ENCODE measurements at places on chromosomes 7 and 10.

DNA sequence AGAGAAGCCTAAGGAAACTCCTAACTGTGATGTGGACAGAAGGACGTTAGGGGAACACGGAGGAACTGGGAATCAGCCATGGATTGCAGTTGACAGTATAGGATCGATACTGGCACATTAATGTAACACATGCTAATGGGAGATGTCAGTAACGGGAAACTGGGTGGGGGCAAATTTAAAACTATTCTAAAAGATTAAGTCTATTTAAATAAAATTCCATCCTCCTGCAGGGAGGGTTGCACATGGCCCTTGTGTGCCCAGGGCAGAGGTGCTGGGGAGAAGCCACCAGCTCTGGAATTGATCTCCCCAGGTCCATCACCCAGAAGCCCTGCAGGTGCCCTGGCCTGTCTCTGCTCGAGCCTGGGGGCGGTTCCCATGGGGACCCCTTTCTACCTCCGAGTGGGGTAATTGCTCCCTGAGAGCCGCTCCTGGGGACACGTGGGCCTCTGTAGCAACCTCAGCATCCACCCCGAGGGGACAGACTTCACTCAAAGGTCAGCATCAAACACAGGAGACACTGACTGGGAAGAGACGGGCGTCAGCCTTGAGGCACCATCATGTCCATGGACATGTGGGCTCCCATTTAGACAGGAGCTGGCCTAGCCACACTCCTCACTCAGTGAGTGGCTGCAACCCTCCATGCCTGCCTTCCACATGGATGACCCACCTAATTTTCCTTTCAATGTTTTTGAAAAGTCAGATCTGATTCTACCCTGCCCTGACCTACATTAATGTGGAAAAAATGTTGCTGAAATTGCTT, 21.1 kb downstream of the SCART1 start:
- DNase-seq = no peak

- DNase-seq = no peak
Observed at GRCh38 chr10:44853148-44853734, 57.9 kb upstream of the TMEM72 start.

DNA sequence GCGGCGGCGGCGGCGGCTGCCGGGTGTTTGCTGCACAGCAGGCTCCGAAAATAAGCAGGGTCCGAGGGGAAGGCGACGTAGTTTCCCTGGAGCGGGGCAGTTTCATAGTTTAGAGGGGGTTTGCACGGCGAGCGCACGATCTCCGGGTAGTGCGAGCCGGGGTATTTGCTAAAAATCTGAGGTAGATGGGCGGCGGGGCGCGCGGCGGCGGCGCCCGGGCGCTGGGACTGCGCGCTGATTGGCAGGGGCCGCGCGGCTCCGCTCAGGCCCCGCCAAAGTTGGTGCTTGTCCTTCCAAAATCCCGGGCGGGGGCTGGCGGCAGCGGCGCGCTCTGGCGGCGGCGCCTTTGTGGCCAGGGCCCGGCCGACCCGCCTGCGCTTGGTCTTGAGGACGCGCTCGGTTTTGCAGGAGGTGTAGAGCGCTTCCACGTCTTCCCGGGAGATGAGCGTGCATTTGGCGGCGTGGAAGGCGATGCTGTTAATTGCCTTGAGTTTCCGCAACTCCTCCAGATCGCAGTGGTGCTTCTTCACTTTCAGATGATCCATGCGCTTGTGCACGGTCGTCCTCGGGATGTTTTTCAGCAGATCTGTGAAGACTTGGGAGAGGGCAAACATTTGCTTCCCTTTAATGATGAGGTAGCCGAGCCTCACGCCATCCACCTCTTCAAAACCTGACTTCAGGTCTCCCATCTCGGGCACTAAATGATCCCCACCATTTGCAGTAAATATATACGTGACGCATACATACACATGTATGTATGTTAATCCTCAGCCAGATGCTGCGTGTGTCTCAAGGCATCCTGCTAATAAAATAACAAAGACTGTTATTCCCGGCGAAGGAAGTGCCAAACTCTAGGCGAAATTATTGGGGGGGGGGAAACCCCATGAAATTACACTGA, 8.1 kb downstream of the SKIDA1 start:
- peak; percentile 41 for DNase-seq

GRCh38 chr10:133316732-133317131, 8.0 kb downstream of the ZNF511 start:
- DNase-seq = no peak

- no peak for DNase-seq
Observed at GRCh38 chr7:134480730-134481129, 21.8 kb upstream of the AKR1B1 start.

DNA sequence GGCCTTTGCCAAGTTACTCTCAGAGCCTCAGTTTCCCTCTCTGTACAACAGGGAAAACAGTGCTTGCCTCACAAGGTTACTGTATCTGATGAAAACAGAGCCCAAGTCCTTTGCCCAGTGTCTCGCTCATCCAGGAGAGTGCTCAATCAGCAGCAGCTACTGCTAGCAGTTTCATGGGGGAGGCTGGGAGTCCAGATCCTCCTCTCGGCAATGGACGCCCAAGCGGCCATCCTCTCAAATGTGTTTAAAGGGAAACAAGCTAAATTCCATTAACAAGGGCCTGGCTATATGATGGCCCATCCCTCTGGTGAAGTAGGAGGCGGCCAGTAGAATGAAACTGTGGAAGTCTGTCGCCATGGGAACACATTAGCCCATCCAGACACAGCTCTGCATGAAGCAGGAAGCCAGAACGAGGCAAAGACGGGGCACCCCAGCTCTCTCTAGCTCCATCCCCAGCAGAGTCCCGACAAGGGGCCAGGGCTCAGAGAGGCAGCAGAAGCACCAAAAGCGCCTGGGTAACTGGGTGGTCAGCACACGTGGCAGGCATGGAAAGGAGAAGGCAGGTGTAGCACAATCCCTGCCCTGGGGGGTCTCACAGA, 35.2 kb downstream of the FAM53B start:
- DNase-seq = no peak

DNA sequence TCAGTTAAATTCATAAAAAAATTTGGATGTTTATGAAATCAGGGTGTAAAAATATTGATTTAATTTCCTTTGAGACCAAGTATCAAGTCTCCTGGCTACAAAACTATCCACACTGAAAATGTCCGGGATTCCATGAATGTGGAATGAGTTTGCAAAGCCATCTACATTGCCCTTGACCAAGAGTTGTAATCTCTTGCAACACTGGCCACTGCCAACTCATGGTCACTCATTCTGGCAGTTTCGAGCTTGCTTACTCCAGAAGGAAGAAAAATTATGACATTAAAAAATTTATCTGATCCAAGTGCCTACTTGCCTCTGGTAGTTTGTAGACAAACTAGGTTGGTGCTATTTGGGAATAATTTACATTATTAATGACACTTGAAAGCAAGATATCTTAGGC, 84.2 kb downstream of the NPY start:
- no peak for DNase-seq

- no peak for DNase-seq
Observed at GRCh38 chr10:62084451-62084850, 183.0 kb downstream of the ARID5B start.

DNA sequence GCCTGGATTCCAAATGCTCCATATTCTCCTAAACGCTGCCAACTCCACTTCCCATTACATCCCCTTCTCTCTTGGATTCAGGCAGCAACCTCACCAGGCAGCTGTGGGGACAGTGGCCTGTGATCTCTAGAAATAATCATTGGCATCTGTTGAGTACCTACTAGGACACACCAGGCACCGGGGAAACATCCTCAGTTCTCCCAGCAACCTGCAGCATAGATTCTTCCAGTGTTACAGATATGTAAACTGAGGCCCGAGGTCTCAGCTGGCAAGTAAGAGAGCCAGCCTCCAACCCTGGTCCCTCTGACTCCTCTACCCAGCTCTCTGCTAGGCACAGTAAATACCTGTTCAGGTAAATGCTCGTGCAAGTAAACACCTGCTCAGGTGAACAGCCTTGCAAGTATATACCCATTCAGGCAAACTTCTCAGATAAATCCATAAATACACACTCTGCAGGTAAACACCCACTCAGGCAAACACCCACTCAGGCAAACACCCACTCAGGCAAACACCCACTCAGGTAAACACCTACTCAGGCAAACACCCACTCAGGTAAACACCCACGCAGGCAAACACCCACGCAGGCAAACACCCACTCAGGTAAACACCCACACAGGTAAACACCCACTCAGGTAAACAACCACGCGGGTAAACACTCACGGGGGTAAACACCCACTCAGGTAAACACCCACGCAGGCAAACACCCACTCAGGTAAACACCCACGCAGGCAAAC, 18.7 kb downstream of the ASB13 start:
- no peak for DNase-seq

DNA sequence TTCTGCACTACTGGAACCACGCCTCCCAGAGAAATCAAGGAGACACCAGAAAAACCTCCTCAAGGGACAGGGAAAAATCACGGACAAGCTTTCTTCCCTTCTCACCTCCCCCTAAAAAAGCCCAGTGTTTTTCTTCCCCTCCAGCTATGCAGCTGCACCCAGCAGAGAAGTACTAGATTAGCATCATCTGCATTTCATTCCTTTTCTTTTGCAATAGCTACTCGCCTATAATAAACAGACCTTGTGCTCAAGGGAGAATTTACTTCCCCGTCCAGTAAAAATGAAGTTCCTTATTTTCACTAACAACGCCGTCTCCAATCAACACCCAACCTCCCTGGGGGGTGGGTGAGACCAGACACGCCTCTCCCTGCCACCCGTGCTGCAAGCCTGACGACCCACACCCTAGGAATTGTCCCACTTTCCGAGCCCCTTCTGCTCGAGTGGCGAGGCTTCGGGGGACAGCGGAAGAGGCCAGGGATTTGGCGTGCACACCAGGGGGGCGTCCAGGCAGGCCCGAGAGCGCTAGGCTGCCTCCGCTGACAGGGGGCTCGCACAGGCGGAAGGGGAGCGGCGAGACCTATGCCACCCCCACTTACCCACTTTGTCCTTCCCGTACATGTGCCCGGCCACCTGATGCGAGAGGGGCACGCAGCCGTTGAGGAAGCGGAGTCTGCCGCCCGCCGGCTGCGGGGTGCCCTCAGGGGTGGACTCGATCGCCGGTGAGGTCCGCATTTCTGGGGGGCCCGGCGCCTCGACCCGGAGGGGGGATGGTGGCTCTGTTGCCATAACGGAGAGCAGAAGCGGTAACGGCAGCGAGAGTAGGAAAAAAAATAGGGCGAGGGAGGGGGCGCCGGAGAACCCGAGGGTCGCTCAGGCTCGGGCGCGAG, 625 bp downstream of the IPMK start:
- no peak for DNase-seq

DNA sequence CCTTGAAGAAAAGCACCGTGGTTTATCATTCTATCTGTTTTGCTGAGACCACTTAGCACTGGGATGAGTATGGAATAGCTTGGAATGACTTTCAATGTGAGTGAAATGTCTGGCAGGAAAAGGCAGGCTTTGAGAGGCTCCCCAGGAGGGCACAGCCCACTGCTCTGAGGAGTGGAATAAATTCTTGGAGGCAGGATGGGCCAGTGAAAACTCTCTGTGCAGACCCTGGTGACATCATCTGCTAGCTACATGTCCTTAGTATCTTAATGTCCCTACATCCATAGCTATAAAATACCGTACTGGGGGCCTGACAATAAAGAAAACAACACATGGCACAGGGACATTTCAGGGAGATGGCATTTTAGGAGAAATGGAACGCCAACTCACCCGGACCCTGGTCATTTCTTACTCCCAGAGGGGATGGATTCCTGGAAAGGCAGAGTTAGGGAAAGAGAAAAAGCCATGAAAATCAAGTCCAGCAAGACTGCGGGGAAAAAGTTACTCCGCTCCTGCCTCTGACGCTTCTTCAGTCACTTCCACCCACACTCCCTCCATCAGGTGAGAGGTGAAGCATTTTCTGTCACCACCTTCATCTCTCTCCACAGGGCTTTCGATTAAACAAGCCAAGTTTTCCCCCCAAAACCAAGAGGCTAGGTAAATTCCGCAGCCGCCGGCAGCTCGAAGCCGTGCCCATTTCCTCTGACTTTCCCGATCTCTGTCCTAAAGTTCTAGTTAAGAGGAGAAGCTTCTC, 991 bp downstream of the ZNF239 start:
- DNase-seq = no peak

DNA sequence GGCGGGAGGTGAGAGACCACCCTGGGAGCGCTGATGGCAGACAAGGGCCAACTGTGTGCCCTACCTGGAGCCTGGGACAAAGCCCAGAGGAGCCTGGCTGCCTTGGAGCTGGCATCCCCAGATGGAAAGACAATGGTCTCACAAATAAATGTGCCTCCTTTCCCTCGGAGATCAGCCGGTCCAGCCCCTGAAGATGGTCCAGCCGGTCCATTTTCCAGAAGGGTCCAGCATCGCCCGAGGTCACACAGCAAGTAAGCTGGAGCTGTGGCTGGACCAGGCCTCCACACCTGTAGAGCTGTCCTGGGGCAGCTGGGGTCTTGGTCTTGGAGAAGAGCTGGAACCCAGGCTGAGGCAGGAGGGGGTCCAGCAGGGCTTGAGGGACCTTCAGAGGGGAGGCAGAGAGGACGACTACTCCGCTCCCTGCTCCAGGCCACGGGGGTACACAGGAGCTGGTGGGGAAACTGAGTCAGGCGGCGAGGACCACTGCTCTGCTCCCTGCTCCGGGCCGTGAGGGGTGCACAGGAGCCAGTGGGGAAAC, 3.6 kb downstream of the ELFN1 start:
- DNase-seq = no peak

DNA sequence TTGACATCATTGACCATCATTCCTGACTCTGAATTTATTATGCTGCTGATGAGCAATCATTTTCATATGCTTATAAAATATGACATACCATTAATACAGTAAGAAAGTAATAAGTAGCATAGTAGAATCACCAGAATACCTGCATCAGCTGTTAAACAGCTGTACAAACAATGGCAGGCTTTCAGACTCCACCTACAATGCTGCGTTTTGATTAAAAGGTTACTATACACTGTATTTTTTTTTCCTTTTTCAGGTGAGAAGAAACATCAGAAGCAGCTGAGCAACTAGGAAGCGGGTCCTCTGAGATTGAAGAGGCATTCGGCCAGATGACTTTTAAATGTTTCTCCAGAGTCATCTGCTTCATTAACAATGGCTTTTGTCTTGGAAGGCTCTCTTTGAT, 7.1 kb downstream of the ASNS start:
- DNase-seq = no peak

DNA sequence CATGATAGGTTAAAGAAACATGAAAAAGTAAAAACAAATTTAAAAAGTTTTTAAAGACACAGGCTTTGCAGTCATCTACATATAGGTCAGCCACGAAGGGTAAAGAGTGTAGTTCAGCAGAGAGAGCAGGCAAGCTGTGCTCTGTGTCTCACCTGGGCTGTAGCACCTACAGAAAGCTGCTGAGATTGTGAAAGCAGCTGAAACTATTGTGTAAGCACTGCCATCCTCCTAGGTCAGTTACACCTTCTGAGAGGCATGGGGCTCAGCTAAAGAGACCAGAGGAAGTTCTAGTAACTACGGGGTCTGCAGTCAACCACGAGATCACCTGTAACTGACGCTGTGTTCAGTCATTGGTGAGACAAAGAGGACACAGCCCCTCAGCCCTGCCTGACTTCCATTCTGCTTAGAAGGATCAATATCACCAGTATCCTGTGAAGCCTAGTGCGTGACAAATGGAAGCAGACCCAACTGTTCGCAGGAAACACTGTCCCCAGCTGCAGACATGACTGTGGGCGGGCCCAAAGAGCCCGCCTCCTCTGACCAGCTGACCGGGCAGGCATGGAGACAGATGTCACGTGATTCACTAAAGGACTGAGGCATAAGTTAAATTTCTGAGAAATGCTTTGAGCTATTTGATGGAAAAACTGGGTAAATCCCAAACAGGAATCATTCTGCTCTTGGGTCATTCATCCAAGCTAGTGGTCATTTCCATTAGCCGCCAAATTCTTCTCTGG, 87.9 kb downstream of the EBF3 start:
- no peak for DNase-seq
